ENCODE measurements at places on chromosomes 11 and 22. TPM values are rescaled to one million over a fixed set of nuclear protein-coding genes. Genes with fewer than 3 reads are reported as not detected.

IGSF9B gene
- total RNA-seq = 6.5 TPM

SLC5A4 gene
- total RNA-seq = 4.9 TPM

UBQLNL gene
- 6.8 TPM for total RNA-seq

IGHMBP2 gene
- 38.5 TPM for total RNA-seq

WT1 gene
- total RNA-seq = 51.2 TPM

CABP7 gene
- total RNA-seq = not detected

TNNT3 gene
- 60.6 TPM for total RNA-seq

DNA sequence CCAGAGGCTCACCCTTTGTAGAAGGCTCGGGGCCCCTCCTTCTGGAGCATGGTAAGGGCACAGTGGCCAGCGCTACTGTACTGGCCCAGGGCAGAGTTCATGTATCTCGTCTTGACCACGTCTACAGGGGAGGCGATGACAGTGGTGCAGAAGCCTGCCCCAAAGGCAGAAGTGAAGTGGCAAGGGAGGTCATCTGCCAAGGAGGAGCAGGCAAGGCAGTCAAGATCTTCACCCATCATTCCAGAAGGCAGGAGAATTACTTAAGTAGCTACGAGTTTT lies 7.2 kb downstream of the UCP2 start:
- DNase-seq = no peak
- no peak overlapping the region for H3K27ac ChIP-seq
- H3K27me3 ChIP-seq = no peaks in the 10 kb centered on the region
- H3K4me3 ChIP-seq = no peak overlapping the region
- H3K36me3 ChIP-seq = no peaks in the 10 kb centered on the region
- no peaks in the 10 kb centered on the region for H3K4me1 ChIP-seq

- H3K4me1 ChIP-seq = no peaks in the 10 kb centered on the region
- H3K36me3 ChIP-seq = no peaks in the 10 kb centered on the region
- H3K27ac ChIP-seq = no peak overlapping the region
- H3K27me3 ChIP-seq = no peaks in the 10 kb centered on the region
These were observed 55.8 kb downstream of the SMIM38 start for GRCh38 chr11:69211540-69211919.

- H3K4me1 ChIP-seq = no peaks in the 10 kb centered on the region
- H3K36me3 ChIP-seq = no peaks in the 10 kb centered on the region
These were observed 14.3 kb upstream of the CREB3L1 start for GRCh38 chr11:46263120-46263519.

GRCh38 chr22:45888221-45889092 lies 88.5 kb downstream of the WNT7B start:
- H3K4me3 ChIP-seq = no peak overlapping the region
- no peak for DNase-seq
- H3K36me3 ChIP-seq = no peaks in the 10 kb centered on the region
- H3K4me1 ChIP-seq = no peaks in the 10 kb centered on the region
- no peak overlapping the region for H3K27ac ChIP-seq

DNA sequence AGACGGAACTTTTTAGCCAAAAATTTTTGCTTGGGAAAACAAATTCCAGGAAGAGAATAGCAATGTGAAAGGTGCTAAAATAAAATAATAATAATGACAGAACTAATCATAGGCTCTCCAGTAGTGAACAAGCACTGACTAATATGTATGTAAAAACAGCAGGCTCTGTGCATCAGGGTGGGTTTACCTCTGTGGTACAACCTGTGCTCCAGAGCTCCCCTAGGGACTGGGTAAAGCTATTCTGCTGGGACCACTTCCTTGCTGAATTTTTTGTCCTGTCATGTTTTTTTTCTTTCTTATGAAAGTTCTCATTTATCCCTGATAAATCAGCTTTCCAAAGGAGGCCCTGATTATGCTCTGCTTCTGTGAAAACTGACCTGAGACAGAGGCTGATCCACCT lies 18.8 kb downstream of the LUZP2 start:
- H3K4me3 ChIP-seq = no peak overlapping the region
- no peaks in the 10 kb centered on the region for H3K27me3 ChIP-seq
- no peaks in the 10 kb centered on the region for H3K36me3 ChIP-seq
- no peaks in the 10 kb centered on the region for H3K4me1 ChIP-seq
- DNase-seq = no peak

GRCh38 chr11:69489746-69490365 lies 8.4 kb downstream of the LINC01488 start:
- H3K27me3 ChIP-seq = no peaks in the 10 kb centered on the region
- no peaks in the 10 kb centered on the region for H3K36me3 ChIP-seq
- no peak overlapping the region for H3K4me3 ChIP-seq
- H3K4me1 ChIP-seq = no peaks in the 10 kb centered on the region

- DNase-seq = peak; percentile 100
- H3K4me1 ChIP-seq = no peaks in the 10 kb centered on the region
These were observed at the start of gene STX5 for GRCh38 chr11:62831520-62832335. TSS of gene STX5 (minus strand) at chr11:62832051. CDS start at chr11:62831243, 808 bp downstream.

DNA sequence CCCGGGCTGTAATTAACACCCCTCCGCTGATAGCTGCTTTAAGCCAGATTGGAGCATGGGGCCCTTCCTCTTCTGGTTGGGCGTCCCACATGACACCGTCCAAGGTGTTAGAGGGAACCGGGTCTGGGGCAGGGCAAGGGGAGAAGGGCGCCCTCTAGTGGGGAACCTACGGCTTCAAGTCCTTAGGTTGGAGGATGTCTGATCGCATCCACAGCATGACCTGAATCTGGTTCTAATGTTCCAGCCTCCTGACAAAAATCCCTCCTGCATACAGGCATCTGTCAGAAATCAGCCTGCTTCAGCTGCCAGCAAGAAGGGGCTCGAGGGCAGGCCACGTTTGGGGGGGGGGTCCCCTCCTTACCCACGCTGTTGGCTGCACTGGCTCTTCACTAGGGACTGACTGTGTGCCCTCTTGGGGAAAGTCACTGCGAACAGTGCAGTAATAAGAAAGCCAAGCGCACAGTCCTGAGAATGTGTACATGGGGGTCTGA lies 94.2 kb upstream of the TBCEL start:
- no peaks in the 10 kb centered on the region for H3K36me3 ChIP-seq
- no peak overlapping the region for H3K4me3 ChIP-seq
- H3K4me1 ChIP-seq = no peaks in the 10 kb centered on the region
- H3K27ac ChIP-seq = no peak overlapping the region
- no peak for DNase-seq
- H3K27me3 ChIP-seq = no peaks in the 10 kb centered on the region

DNA sequence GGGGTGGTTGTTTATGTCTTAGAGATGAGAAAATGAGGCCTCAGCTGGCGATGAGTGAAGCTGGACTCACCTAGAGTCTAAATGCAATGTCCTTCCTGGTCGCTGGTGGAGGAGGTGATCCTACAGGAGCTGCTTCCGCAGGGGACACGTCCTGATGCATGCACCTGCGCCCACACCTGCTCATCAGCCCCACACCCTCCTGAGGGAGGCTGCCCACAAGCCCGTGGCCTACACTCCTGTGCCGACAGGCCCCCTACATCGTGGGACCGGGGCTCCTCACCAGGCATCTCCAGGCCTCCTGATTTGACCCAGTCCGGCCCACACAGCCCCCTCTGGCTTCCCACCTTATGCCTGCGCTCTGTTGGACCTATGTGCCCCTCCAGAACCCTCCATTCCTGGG lies 857.2 kb downstream of the TBC1D22A start:
- no peak overlapping the region for H3K4me3 ChIP-seq
- peaks cover 3% of the 10 kb centered on the region for H3K27me3 ChIP-seq

- no peak overlapping the region for H3K27ac ChIP-seq
- no peaks in the 10 kb centered on the region for H3K4me1 ChIP-seq
- DNase-seq = no peak
- no peaks in the 10 kb centered on the region for H3K36me3 ChIP-seq
- H3K4me3 ChIP-seq = no peak overlapping the region
- H3K27me3 ChIP-seq = no peaks in the 10 kb centered on the region
These were observed 9.9 kb downstream of the LRRC4C start for GRCh38 chr11:41449483-41450050.

- no peaks in the 10 kb centered on the region for H3K27me3 ChIP-seq
- no peaks in the 10 kb centered on the region for H3K36me3 ChIP-seq
- no peaks in the 10 kb centered on the region for H3K4me1 ChIP-seq
- no peak for DNase-seq
These were observed 15.5 kb downstream of the DGAT2 start for GRCh38 chr11:75784085-75784478.

DNA sequence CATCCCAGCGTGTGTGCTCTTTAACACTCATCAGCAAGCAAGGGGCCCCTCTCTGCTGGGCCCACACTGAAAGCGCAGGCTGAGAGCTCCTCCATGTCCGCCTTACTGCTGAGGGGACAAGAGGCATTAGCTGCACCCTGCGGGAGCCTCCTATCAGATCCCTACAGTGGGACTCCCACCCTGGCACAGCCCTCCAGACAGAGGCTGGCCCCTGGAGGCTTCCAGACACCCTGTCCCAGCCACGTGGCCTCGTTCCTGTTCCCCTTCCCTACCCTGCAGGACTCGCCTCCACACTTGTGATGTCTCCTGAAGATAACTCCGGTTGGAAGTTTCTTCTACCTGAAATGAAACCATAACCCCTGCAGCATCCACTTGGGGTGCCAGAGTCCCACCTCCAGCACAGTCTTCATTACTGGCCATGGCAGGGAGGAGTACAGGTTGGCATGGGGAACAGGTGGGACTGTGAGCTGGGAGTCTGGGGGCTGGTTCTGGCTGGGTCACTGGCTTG lies 5.0 kb upstream of the SH3BP1 start:
- H3K4me1 ChIP-seq = peaks cover 18% of the 10 kb centered on the region
- H3K36me3 ChIP-seq = no peaks in the 10 kb centered on the region
- no peak for DNase-seq
- H3K27ac ChIP-seq = peak overlapping the region; percentile 80
- no peak overlapping the region for H3K4me3 ChIP-seq

DNA sequence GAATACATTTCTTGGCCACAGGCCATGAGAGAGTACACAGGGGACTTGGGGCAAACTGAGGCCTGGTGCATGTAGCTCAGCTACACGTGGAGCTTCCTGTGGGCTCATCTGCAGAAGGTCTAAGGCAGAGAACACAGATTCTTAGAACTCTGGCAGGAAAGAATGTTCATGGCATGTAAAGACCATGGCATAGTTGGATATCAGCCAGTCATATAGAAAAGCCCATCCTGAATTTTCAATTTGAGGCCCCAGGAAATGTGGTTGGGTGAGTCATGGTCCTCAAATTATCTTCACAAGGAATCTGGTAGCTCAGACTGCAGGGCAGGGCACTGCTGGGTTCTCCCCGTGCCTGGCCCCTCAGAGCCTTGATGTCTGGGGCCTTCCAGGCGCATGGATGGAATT lies 13.7 kb upstream of the ST3GAL4 start:
- DNase-seq = no peak
- no peak overlapping the region for H3K27ac ChIP-seq
- H3K4me3 ChIP-seq = no peak overlapping the region
- H3K36me3 ChIP-seq = no peaks in the 10 kb centered on the region
- H3K27me3 ChIP-seq = no peaks in the 10 kb centered on the region

DNA sequence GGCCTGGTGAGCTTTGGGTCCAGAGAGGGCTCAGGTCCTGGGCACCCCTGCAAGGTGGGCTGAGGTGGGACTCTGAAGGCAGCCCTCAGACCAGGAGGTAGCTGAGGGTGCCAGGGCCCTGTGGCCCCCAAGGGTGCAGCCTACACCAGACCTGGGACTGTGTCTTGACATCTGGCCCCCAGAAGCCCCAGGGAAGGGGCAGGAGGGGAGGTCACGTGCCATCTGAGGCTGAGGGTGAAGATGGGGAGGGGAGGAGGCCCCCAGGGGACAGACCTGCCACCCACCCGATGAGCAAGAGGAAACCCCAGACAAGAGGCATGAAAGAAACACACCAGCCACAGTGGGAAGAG lies 520.2 kb downstream of the BRD1 start:
- H3K4me1 ChIP-seq = no peaks in the 10 kb centered on the region
- no peaks in the 10 kb centered on the region for H3K36me3 ChIP-seq
- H3K27ac ChIP-seq = no peak overlapping the region
- H3K27me3 ChIP-seq = no peaks in the 10 kb centered on the region
- no peak for DNase-seq
- no peak overlapping the region for H3K4me3 ChIP-seq

GRCh38 chr11:35580397-35580781 lies 37.9 kb upstream of the FJX1 start:
- H3K27ac ChIP-seq = no peak overlapping the region
- no peak for DNase-seq
- H3K4me1 ChIP-seq = no peaks in the 10 kb centered on the region
- no peak overlapping the region for H3K4me3 ChIP-seq

DNA sequence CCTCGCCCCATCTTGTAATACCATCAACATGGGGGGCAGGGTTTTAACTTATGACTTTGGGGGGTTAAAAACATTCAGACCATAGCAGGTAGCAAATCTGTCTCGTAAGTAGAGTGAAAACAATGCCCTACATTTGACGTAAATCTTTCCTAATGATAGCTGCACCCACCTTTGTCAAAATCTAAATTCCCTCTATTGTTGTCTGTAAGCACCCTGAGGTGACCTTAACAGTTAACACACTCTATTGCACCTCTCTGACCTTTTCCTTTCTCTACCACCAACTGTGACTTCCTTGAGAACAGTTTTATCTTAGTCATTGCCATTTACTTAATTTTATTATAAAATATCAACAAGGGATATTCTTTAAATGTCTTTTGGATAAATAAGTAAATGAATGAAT lies 1024.9 kb upstream of the CNTN5 start:
- no peak overlapping the region for H3K4me3 ChIP-seq
- no peaks in the 10 kb centered on the region for H3K4me1 ChIP-seq
- no peak for DNase-seq
- no peaks in the 10 kb centered on the region for H3K36me3 ChIP-seq
- no peaks in the 10 kb centered on the region for H3K27me3 ChIP-seq

- no peaks in the 10 kb centered on the region for H3K27me3 ChIP-seq
- peak; percentile 41 for DNase-seq
- H3K4me3 ChIP-seq = no peak overlapping the region
These were observed 18.2 kb upstream of the C11orf96 start for GRCh38 chr11:43924112-43924855.

DNA sequence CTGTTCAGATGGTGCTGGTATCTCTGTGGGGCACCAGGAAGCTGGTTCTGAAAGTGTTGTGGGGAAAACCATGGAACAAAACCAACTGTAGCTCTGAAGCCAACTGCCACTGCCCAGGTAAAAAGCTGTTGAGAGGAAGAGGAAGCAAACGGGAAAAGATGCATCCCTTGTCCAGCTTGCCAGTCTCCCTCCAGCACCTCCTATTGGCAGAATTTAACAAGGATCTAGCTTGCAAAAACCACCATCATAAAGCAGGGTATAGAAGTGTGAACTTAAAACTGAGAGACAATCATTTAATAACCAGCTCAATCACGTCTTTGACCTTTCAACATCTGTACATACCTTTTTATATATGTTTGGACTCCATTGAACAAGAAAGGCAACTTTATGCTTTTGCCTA lies 4.5 kb downstream of the PATE1 start:
- H3K4me1 ChIP-seq = no peaks in the 10 kb centered on the region
- H3K27me3 ChIP-seq = no peaks in the 10 kb centered on the region
- no peak for DNase-seq
- H3K27ac ChIP-seq = no peak overlapping the region
- H3K36me3 ChIP-seq = no peaks in the 10 kb centered on the region
- no peak overlapping the region for H3K4me3 ChIP-seq

Data from uterus (tissue), 4 donors.